ENCODE measurements at places on chromosomes 2 and 18. TPM values are rescaled to one million over a fixed set of nuclear protein-coding genes. Genes with fewer than 3 reads are reported as not detected.

AGXT gene
- not detected for total RNA-seq

DNA sequence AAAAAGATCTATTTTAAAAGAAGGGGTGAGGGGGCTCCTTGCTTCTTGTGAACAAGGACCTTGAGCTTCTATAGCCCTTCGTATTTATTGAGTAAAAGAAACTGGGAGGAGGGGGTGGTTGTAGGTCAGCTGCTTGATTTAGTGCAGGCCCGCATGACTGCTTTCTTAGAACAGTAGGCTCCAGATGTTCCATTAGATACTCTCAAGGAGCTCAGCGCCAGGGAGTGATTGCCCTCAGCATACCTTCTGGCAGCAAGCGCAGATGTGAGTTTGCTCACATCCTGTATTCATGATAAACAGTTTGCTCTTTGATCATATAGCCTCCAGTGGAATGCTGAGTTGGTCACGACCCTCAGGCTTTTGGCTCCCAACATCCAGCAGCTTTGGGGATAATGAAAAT, 108.9 kb upstream of the XPO1 start:
- no peak for DNase-seq
- H3K36me3 ChIP-seq, result no peaks in the 10 kb centered on the region
- H3K4me1 ChIP-seq, result no peaks in the 10 kb centered on the region
- no peak overlapping the region for H3K4me3 ChIP-seq

DNA sequence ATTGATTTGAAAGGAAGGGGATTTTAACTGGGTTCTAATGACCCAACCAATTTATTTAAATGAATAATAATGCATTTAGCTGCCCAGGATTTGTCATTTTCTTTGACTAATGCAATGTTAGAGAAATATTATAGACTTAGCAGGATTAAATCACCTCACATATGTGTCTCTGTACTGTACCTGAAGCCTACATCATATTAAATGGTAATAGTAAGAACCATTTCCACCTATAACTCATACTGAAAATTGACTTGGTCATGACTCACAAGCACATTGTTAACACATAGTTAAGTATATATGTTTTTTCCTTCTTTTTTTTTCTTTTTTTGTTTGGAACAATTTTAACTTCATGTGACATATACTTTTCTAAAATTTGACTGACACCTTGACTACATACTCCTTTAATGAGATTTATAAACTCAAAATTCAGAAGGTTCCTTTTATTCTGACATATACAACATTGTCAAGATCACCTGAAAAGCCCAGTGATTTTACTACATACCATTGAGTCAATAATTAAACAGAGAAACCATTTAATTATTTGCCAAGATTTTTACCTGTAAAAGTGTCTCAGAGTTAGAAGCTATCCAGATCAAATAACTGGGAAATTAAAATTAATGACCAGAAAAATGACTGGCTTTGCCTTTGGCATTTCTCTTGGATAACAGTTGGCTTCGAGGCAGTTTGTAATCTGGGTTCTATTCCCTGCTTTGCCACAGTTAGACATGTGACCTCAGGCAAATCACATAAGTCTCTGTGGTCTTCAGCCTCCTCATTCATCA, 58.8 kb upstream of the CDC42EP3 start:
- no peaks in the 10 kb centered on the region for H3K27me3 ChIP-seq
- no peaks in the 10 kb centered on the region for H3K36me3 ChIP-seq
- no peaks in the 10 kb centered on the region for H3K4me1 ChIP-seq
- H3K27ac ChIP-seq, result no peak overlapping the region

- no peak for DNase-seq
- no peak overlapping the region for H3K27ac ChIP-seq
- H3K4me1 ChIP-seq, result no peaks in the 10 kb centered on the region
- no peaks in the 10 kb centered on the region for H3K27me3 ChIP-seq
- H3K4me3 ChIP-seq, result no peak overlapping the region
- H3K36me3 ChIP-seq, result no peaks in the 10 kb centered on the region
Observed at GRCh38 chr2:49035481-49035880, 118.8 kb downstream of the FSHR start.

- H3K4me3 ChIP-seq, result no peak overlapping the region
- no peaks in the 10 kb centered on the region for H3K36me3 ChIP-seq
- DNase-seq, result peak; percentile 93
- H3K4me1 ChIP-seq, result peaks cover 35% of the 10 kb centered on the region
- H3K27me3 ChIP-seq, result no peaks in the 10 kb centered on the region
Observed at GRCh38 chr18:12659904-12660605, 2.1 kb upstream of the SPIRE1 start.

DNA sequence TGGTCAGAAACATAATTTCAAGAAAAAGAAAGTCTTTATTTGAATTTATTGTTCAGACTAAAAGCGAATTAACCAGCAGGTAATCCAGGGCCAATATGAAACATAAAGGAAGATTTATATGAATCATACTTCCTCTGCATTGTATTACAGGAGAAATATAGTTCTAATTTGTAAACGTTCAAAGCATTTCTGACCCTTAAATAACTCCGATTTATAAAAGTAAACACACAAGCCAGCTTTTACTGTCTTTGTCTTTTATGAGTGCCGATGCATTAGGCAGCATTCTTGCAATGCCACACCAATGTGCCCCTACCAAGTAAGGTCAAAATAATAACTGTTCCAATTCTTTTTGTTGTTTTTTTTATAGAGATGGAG, 118.8 kb upstream of the RBBP8 start:
- no peak overlapping the region for H3K4me3 ChIP-seq
- H3K27ac ChIP-seq, result no peak overlapping the region
- peak; percentile 46 for DNase-seq

ANKRD62 gene
- not detected for total RNA-seq

IAH1 gene
- 39.9 TPM for total RNA-seq

DNA sequence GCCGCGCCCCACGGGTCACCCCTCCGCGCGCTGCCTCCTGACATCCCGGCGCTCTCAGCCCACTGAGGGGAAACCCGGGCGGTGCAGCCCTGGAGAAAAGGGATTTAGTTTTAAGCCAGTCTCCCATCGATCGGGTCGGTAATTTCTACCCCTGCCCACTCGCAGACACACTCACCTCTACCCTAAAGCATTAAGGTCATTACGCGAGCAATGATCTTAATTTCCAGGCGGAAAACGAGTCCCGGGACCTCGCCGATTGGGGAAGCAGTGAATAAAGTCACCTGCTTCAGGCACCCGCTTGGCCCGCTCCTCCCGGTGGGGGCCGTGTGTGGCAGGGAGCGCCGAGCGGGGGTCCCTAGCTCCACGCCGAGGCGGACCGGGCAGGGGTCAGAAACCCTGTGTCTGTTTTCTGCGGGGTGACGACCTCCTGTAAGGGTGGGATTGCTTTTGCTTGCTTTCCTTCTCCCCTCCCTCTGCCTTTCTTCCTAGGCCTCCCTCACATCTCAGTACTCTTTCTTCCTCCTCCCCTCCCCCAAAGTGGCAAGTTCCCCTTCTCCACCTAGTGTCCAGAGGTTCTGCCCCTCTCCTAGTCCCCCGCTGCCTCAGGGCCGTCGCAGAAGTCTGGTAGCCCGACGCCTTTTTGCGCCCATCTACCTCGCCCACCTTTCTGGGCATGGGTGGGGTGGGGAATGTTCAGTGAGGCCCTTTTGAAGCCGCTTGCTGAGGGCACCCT, 142.6 kb downstream of the MEIS1 start:
- peak overlapping the region; percentile 35 for H3K4me3 ChIP-seq
- peaks cover 18% of the 10 kb centered on the region for H3K4me1 ChIP-seq
- H3K27ac ChIP-seq, result no peak overlapping the region
- no peaks in the 10 kb centered on the region for H3K36me3 ChIP-seq
- DNase-seq, result no peak

GRCh38 chr2:1484131-1484884, 71.0 kb downstream of the TPO start:
- H3K27me3 ChIP-seq, result no peaks in the 10 kb centered on the region
- no peak overlapping the region for H3K4me3 ChIP-seq
- no peak for DNase-seq
- H3K4me1 ChIP-seq, result no peaks in the 10 kb centered on the region

NYAP2 gene
- total RNA-seq, result not detected

RHOB gene
- 830 TPM for total RNA-seq

EFHD1 gene
- not detected for total RNA-seq

LNPK gene
- 11.2 TPM for total RNA-seq

TMEM198 gene
- not detected for total RNA-seq

GRCh38 chr2:170313347-170313991, 135.5 kb downstream of the MYO3B start:
- no peak overlapping the region for H3K4me3 ChIP-seq
- DNase-seq, result no peak
- peaks cover 32% of the 10 kb centered on the region for H3K27me3 ChIP-seq
- no peaks in the 10 kb centered on the region for H3K36me3 ChIP-seq
- peaks cover 6% of the 10 kb centered on the region for H3K4me1 ChIP-seq

DNA sequence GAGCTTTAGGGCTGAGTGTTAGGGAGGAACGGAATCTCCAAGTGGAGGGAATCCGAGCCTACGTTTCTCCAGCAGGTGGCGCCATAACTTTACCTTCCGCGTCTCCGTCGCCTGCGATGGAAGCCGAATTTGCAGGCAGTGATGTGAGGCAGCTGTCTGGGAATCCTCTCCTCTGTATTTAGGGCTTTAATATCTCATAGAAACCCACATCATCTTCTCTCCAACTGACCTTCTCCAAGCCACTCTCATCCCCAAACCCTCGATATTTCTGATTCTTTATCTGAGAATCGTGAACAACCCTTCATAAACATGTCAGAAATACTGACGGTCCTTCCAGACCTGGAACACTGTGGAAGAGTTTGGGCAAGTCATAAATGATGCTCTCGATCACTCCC, 27.5 kb downstream of the SIX2 start:
- H3K4me3 ChIP-seq, result no peak overlapping the region
- DNase-seq, result peak; percentile 70
- peaks cover 8% of the 10 kb centered on the region for H3K27me3 ChIP-seq
- no peaks in the 10 kb centered on the region for H3K4me1 ChIP-seq

LRRTM1 gene
- not detected for total RNA-seq

B3GNT7 gene
- 1.2 TPM for total RNA-seq

DNA sequence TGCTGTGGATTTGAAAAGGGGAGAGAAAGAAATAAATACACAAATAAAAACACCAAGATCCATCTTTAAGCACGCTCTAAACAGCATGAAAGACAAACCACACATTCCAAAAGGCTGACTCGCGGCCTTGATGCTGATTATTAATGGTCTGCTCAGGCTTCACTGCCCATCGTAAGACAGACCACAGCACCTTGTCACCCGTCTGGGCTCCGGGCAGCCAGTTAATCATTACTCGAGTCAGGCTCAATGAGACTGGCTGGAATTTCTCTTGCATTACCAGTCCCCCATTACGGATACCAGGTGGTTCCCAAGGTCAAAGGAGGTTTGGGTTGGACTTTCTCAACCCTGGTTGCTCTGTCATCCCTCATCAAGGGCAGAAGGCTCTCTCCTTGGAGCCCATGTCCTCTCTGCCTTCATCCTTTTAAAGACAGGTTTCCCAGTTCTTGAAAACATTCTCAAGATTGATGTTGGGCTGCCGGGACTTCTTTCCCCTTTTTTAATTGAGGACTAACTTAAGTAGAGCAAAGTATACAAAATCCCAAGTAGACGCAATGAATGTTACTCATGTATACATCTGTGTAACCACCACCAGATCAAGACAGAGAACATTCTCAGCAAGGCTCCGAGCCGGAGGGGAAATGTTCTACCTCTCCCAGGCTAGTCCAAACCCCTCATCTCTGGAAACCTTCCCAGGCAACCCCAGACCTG, 8.1 kb downstream of the SMAD7 start:
- H3K4me3 ChIP-seq, result no peak overlapping the region
- H3K4me1 ChIP-seq, result peaks cover 72% of the 10 kb centered on the region
- H3K36me3 ChIP-seq, result no peaks in the 10 kb centered on the region
- no peak overlapping the region for H3K27ac ChIP-seq
- no peaks in the 10 kb centered on the region for H3K27me3 ChIP-seq
- DNase-seq, result peak; percentile 42

DNA sequence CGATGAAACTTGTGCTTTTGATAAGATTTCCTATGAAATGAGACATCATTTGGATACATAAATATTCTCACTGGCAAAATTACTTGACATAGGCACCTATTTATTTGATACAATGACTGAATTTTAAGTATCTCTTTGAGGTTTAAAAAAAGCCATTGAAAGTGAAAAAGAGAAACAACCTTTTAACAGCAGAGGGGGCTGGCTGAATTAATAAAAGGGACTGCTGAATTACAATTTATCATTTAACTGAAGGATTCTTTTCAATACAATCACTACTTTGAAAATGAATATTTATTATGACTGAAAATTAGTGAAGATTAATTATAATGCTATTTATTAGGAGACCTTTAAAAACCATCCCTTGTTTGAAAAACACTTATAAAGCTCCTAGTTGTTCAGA, 335.3 kb downstream of the DLGAP1 start:
- no peak overlapping the region for H3K4me3 ChIP-seq
- no peaks in the 10 kb centered on the region for H3K27me3 ChIP-seq
- H3K4me1 ChIP-seq, result no peaks in the 10 kb centered on the region
- DNase-seq, result no peak
- H3K36me3 ChIP-seq, result no peaks in the 10 kb centered on the region

GGCX gene
- 44.5 TPM for total RNA-seq

CHST9 gene
- not detected for total RNA-seq

TMEM247 gene
- not detected for total RNA-seq

DNA sequence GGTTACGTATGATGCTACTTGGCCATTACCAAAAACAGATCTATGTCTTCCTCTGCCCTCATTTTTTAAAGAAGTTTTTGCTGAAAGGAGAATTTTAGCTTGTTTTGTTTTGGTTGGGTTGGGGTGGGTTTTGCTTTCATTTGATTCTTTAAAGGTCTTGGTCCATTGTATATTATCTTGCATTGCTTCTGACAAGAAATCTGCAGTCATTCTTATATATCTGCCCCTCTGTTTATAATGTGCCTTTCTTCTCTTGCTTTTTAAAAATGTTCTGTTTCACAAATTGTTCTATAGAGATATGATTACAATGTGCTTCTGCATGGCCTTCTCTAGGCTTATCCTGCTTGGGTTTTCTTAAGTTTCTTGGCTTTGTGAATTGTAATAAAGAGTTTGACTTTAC, 660.6 kb downstream of the RNF144A start:
- no peaks in the 10 kb centered on the region for H3K4me1 ChIP-seq
- H3K27me3 ChIP-seq, result no peaks in the 10 kb centered on the region
- no peak for DNase-seq

LIPG gene
- total RNA-seq, result 96.2 TPM

DNA sequence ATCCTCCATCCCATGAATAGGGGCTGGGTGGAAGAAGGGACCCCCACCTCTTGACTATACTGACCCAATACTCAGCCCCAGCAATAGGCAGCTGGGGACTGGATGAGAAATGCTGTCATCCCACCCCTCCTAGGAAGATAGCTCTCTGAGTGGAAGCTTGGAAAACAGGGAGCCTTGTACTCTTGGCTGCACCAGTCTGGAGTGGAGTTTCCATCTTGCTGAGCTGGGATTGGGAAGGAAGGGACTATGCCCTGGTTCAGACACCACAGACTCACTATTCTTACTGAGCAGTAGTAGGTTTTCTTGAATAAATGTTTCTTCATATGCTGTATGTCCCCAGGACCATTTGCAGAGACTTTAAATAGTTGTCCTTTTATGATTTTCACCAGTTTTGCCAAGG, 7.4 kb downstream of the DCAF17 start:
- H3K4me1 ChIP-seq, result no peaks in the 10 kb centered on the region
- no peak overlapping the region for H3K27ac ChIP-seq
- no peak overlapping the region for H3K4me3 ChIP-seq
